ENCODE measurements at places on chromosomes 7 and 10. TPM values are rescaled to one million over a fixed set of nuclear protein-coding genes. Genes with fewer than 3 reads are reported as not detected.

Gene TSPAN12
- 0.69 TPM for total RNA-seq

Gene ZNF804B
- not detected for total RNA-seq

Gene SFMBT2
- 20.0 TPM for total RNA-seq

Gene SLC18A3
- total RNA-seq, result not detected

Gene OR2A5
- total RNA-seq, result not detected

Gene ANKRD61
- total RNA-seq, result not detected
